ENCODE measurements at places on chromosomes 1 and 21.

DNA sequence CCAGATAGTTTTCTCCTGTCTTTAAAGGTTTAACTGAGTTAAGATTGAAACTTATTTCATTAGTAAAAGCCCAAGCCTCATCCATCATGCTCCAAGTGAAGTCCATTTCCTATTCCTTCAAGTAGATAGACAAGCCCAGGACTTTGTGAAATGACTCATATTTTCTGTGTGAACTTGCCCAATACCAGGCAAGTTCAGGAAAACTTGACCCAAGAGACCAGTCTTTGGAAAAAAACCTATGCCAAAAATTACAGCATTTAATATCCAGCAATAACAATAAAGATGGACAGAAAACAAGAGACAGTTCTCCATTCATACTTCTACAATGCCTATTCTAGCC, 405 bp upstream of the RAB29 start:
- no peak for DNase-seq

GRCh38 chr1:194734970-194735369, 1548.6 kb upstream of the B3GALT2 start:
- peak; percentile 26 for DNase-seq

DNA sequence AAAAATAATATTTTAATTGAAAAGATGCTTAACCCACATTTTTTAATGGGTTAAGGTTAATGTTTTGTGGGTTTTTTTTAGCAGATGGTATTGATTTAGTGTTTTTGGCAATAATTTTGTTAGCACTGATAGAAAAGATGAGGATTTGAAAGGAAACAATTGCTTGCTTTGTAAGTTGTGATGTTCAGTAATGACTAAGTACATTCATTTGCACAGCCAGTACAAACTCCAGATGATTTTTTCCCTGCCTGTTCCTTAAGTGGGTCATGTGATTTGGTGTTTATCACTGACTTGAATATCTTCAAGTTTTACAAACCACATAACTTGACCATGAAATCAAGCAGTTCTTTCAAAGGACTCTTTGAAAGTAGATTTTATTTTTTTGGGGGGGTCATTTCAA, 15.0 kb downstream of the DISP1 start:
- DNase-seq = peak; percentile 30

GRCh38 chr1:185808631-185809030, 74.4 kb downstream of the HMCN1 start:
- no peak for DNase-seq

- DNase-seq = no peak
These were observed 55.4 kb downstream of the SNRPE start for GRCh38 chr1:203916756-203917155.

DNA sequence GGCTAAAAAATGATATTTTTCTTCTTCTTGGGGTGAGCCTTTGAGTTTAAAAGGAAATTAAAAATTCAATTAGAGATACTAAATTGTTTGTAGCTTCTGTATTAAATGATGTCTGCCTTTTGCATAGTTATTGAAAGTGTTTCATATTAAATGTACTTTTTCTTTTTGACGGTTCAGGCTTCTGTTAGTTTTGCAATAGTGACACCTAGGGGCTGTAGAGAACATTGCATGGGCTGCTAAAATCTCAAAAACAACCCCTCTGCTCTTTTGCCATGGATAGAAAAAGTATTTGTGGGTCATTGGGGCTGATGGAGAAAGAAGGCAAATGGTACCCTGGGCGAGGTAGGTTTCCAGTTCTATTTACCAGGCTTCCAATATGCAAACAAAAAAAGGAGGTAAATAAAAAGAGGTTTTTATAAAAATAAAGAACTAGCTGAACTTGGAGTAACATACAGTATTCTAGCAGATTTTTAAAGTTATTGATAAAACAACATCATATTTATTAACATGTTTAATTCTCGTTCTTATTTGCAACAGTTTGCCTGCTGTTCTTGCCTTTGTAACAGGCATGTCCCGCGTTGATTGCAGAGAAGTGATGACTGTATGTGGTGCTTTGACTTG, 115.4 kb upstream of the HOOK1 start:
- DNase-seq = peak; percentile 77

DNA sequence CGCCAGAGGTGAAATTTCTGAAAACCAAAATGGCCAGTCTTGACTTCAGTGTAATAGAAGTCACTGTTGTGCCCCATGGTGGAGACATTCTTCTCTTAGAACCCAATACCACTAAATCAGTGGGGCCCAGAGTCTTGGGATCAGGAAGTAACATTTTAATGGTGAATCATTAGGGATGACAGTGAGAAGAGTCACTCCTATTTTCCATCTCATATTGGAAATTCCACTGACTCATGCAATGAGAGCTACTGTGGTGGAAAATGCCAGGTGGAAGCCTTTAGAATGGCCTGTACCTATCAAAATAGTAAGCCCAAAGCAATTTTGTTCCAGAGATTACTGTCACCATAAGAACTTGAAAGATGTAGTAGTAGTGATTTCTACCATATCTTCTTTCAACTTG, 20.6 kb upstream of the PPM1J start:
- peak; percentile 77 for DNase-seq

DNA sequence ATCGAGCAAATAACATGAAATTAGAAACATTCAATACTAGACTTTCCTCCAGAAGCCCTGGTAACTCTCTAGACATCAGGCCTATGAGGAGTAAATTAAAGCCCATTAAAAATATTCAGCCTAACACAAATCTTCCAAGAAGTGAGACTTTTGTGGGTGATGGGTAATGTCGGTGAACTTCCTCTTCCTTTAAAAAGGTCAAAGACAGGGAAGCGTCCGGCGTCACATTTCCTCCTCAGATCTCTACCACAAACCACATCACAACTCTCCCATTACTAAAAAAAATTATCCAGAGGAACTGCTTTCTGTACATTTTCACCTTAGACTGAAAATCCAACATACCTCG, 1.4 kb downstream of the EIF4G3 start:
- peak; percentile 29 for DNase-seq

- DNase-seq = no peak
These were observed 128.8 kb downstream of the MACF1 start for GRCh38 chr1:39333296-39333695.

DNA sequence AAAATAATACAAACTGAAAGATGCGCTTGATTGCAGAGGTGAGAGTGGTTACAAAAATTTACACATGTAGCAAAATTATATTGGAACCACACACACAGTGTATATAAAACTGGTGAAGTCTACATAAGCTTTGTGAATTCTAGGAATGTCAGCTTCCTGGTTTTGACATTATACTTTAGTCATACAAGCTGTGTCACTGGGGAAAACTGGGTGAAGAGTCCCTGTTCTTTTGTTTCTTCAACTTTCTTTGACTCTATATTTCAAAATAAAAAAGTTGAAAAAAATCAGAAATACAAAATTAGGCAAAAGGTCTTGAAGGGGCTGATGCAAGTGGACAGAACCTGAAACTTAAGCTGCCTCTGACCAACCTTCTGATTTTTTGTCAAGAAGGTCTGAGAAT, 3.0 kb downstream of the C1QC start:
- no peak for DNase-seq

DNA sequence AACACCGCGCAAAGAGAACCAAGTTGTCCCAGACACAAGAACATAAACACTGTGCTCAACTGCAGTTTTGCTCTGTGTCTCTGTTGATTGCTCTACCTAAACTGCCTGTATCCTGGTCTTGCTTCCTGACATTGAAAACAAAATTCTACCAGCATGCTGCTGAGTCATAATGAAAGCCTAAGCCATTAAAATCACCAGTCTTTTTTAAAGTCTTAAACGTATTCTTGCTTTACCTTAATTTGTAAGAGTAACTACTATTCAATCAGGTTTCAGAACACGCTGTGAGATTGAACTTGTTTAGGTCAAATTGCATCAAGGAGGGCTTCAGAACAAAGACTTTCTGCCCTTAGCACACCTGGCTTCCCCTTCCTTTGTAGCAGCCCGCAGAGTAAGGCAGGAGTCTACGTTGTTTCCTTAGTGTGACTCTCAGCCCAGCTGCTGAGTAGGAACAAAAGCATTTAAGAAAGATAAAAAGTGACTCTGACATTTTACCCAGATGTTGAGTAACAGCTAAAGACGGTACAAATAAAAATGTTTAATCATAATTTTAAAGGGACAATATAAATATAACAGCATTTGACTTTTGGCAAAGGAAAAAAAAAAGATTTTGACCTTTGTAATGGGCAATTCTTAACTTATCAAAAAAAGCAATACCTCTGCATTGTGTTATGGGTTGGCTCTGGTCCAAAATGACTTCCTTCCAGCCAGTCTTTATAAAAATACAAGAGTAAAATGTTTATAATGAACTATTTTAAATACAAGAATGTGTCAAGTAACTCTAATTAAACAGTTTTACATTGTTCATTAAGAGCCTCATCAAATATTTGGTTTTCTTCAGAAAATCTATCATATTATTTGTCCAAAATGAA, 186.9 kb upstream of the ADGRL4 start:
- peak; percentile 11 for DNase-seq

GRCh38 chr1:10415211-10415930, 14.9 kb upstream of the CENPS start:
- DNase-seq = peak; percentile 22

GRCh38 chr1:209190591-209191261, 392.8 kb upstream of the CAMK1G start:
- peak; percentile 70 for DNase-seq

DNA sequence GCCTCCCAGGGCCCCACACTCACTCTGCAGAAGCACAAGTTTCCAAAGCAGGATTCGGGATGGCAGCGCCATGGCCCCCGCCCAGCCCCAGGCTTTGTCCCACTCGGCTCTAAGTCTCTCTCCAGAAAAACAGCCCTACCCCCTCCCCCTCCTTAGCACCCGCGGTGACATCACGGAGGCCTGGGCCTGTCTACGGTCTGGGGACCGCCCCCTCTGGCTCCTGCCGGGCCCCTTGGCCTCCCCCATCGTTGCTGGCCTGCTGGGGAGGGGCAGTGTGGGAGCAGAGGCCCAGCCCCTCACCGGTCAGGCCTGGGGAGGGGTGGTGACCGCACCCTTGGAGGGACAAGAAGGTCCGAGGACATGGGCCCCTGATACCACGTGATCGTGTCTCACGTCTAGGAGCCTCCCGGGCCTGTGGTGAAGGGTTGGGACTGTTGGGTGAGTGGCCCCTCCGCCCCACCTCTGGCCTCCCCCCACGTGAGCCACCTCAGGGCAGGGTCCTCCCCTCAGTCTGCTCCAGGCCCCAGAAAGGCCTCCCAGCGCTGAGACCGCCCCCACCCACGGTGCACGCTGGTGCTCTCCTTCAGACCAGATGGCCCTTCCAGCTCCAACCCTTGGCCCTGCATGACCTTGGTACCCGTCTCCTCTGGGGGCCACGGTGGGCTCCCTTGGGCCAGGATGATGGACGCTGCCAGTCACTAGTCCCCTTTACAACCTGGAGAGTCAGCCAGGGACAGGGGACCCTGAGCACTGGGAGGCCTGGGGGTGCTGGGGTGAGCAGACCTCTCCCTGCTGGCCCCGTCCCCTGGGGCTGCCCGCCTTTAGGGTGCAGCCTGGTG, at the start of gene MXRA8:
Gene MXRA8 (minus strand): TSS at position 123 of the 839 bp plus-strand sequence. CDS start 51 bp downstream, at position 72.
- DNase-seq = peak; percentile 90

GRCh38 chr21:37982496-37983318, 66.5 kb upstream of the KCNJ6 start:
- no peak for DNase-seq

DNA sequence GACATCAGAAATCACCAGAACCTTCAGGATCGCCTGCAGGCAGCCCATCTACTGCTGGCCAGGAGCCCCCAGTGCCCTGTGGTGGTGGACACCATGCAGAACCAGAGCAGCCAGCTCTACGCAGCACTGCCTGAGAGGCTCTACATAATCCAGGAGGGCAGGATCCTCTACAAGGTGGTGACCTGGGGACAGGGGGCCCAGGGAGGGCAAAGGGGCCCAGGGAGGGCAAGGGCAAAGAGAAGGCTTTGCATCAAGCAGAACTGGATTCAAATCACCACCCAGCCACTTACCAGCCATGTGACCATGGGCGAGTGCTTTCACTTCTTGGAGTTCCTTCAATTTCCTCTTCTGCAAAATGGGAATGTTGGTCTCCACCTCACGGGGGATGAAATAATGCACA, 12.1 kb downstream of the DIO1 start:
- DNase-seq = no peak

DNA sequence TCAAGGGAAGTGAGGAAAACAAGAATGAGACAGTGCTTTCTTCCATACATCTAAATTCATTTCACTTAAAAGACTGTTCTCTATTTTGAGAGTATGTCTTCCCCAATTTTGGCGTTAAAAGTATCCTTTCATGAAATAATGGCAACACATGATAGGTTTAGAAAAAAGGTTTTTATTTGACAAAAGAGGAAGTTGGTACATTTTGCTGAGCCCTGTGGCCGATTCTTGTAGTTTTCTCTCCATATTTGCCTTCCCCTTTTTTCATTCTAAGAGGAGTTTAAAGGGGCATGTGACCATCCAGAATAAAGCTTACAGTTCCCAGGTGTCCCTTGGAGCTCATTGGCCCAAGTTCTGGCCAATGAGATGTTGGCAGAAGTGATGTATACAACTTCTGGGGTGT, 140.4 kb upstream of the KCNE2 start:
- DNase-seq = no peak

- DNase-seq = no peak
These were observed 68.2 kb downstream of the PSMG1 start for GRCh38 chr21:39114871-39115575.

DNA sequence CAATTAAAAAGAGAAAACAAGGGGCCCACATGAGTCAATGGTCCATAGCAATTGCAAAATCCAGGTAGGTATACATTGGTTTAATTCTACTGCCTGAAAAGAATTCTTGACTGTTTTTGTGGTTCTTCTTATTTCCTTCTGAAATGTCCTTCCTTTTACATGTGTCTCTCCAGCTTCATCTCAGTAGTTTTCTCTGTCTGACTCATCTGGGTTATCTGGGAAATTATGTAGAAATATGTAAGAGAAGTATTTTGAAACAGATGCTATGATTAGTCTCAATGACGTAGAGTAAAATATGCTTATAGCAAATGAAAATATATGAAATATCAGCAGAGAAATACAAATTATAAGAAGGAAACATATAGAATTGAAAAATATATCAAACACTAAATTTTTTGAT, 953.2 kb downstream of the BRINP3 start:
- no peak for DNase-seq

DNA sequence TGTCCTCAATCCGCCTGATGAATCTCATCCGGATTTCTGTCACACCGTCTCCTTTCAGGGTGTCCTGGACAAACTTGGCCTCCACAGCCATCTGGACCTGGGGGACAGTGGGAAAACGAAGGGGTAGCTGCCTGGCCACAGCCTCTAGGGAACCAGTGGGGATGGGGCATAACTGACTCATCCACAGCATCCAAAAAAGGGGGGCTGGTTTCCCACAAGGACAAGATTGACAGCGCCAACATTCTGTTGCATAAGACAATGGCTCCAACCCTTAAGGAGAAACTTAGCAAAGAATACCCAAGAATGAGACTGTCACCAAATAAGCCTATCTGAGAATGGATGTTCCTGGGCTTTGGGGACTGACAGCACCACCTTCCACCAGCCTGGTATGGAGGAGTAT, 12.1 kb downstream of the TRAPPC3 start:
- DNase-seq = peak; percentile 82

- no peak for DNase-seq
These were observed 57.8 kb upstream of the CD1D start for GRCh38 chr1:158122833-158123388.
